ENCODE measurements at places on chromosomes 13 and 19.

- no peak for DNase-seq
Measured at GRCh38 chr13:45156565-45157361, 36.5 kb downstream of the GTF2F2 start.

DNA sequence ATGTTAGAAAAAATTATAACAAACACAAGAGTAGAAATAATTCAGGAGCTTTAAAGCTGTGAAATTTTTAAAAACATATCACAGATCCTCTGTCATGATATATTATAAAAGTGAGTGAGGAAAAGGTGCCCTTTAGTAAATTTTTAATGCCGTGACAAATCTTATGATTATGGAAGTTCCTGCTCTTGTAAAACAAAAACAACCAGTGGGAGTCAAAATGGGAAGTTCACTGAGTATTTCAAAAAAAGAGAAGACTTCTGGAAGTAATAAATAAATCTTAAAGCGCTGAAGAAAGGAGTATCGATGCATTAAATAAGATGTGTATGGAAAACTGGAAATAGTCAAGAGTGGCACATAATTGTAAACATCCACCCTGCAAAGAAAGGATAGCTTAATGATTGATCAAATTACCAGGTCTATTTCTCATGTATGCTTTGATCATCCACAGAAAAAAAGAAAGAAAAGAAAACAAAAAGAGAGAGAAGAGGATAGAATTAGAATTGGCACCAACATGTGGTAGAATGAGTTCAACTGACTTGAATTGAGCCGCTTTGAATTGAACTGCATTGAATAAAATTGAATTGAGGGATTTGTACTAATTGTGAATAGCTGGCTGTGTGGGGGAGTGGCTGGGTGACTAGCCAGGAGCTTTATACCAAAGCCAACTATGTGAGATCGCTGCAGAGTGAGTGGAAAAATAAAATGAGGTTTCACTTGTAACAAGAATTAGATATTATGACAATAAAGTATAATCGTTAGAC lies 647.6 kb upstream of the SPRY2 start:
- no peak for DNase-seq

DNA sequence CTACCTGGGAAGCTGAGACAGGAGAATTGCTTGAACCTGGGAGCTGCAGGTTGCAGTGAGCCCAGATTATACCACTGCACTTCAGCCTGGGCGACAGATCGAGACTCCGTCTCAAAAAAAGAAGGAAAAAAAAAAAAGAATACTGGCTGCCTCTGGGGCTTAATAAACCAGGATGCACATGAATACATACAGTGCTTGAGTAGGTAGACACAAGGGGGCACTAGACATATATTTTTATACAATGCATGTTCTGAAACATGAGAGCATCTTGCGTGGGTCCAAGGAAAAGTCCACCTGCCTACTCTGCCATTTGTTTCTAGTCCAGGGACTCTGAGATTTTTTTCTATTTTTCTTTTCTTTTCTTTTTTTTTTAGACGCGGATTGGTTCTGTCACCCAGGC lies 31.2 kb downstream of the KEAP1 start:
- no peak for DNase-seq

- DNase-seq, result no peak
Measured at GRCh38 chr19:18456279-18456678, 18.3 kb upstream of the ISYNA1 start.

GRCh38 chr13:34901572-34901971 lies 40.5 kb upstream of the NBEA start:
- DNase-seq, result no peak

All from activated naive CD4-positive, alpha-beta T cell (primary cell).